CD4-positive, alpha-beta T cell treated with Interleukin-4 for 4 hours (primary cell): ENCODE measurements at places on chromosomes 3 and 15.

DNA sequence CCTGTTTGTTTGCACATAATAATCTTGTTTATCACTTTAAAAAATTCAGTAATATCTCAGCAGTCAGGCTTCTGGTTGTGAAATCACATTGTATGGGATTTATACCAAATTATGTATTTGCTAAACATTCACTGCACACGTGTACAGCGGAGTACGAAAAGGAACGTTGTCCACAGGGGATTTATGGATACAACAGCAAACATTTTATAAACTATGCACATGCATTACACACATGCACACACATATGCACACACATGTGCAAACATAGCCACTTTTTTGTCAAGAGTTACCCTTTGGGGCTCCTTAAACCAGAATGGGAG is 150.5 kb downstream of the LRRK1 start:
- no peak for DNase-seq

DNA sequence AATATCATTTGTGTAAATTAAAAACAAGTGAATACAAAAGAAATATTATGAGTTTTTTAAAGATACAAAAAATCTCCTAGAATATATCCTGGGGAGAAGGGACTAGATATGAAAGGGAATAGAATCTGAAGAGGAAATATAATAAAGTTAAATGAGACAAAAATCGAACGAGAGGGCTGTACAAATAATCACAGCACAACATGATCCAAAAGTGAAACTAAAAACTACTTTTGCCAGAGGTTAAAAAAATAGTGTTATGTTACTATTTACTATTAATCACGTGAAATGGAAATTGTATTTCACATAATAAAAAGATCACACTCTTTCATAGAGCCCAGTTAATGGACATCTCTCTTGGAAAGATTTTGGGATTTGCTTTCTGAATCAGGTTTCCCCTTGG is 28.6 kb downstream of the CGGBP1 start:
- peak; percentile 27 for DNase-seq

GRCh38 chr3:124297062-124297980 is 305.4 kb upstream of the ROPN1 start:
- no peak for DNase-seq

DNA sequence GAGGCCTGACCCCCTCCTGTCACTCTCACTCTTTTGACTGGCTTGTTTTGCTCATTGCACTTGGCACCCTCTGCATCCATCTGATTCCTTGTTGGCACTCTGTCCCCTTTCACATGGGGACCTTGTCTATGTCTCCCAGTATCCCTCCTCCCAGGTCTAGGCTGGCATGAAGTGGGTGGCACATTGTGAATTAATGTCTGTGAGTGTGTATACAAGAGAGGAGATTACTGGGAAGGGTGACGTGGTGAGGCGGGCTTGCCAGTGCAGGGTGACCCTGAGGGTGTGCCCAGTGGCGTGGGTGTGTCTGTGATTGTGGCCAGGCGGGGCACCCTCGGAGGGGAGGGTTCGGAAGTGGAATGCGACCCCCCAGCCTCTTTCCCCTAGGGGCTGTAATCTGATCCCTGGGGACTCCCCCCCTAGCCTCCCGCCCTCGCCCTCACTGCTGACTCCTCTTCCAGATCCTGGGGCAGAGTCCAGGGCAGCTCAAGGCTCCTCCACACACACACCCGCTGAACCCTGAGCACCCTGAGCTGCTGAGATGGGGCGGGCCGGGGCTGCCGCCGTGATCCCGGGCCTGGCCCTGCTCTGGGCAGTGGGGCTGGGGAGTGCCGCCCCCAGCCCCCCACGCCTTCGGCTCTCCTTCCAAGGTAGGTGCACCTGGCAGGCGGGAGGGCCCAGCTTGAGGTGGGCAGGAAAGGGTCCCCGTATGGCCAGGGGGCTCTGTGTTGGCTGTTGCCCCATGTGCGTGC is at the start of gene SEMA3B:
TSS of gene SEMA3B (plus strand) at position 445 of the 749 bp plus-strand sequence. CDS start at position 539, 94 bp downstream.
- DNase-seq = no peak

GRCh38 chr15:39596358-39597051 is 15.6 kb downstream of the THBS1 start:
- no peak for DNase-seq

- no peak for DNase-seq
Measured at GRCh38 chr3:187788984-187789857, 44.0 kb upstream of the BCL6 start.

DNA sequence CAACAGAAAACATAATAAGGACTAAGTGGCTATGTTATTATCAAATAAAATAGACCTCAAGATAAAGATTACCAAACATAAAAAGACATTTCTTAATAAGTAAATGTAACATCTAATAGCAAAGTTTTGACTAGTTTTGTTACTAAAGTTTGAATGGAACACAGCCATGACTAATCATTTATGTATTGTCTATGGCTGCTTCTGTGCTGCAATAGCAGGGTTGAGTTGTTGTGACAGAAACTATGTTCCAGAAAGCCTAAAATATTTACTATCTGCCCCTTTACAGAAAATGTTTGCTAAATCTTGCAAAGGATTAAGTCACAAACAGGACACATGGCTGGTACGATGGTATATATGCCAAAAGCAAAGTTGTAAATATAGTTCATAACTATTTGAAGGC is 37.9 kb upstream of the MYH15 start:
- no peak for DNase-seq

DNA sequence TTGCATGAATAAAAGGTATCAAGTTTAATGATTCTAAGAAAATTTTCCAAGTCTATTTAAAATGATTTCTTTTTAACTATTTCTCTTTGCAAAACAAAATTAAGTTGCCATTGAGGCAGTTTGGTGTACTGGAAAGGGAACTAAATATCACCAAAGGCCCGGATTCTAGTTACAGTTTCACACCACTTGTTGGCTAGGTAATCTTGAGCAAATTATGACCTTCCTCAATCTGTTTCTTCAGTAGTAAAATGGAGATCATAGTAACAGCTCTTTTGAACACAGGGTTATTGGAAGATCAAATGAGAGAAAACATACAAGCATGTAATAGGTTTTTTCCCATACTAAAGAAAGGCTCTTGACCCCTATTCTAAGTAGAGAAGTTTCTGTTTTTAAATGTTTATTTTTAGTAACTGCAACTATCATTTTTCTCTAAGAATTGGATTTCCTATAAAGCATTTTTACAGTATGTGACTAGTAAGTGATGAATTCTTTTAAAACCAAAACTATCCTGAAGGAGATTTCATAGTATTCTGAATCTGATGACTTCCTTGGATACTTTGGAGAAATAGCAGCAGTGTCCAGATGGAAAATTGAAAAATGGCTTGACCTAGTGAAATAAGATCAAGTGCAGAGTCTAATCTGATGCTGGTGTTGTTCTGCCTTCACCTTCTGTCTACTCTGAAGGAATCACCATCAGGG is 15.7 kb downstream of the SCAANT1 start:
- DNase-seq = no peak

- no peak for DNase-seq
Measured at GRCh38 chr3:35044190-35044589, 595.1 kb upstream of the ARPP21 start.

GRCh38 chr3:11276901-11277300 is 4.7 kb downstream of the ATG7 start:
- no peak for DNase-seq

- DNase-seq = no peak
Measured at GRCh38 chr3:55330355-55330754, 156.8 kb downstream of the WNT5A start.

- DNase-seq = no peak
Measured at GRCh38 chr3:126113733-126114442, 30.0 kb upstream of the SLC41A3 start.

GRCh38 chr3:16877505-16877904 is 7.2 kb upstream of the PLCL2 start:
- DNase-seq = no peak

GRCh38 chr15:74240002-74240568 is 4.0 kb downstream of the CCDC33 start:
- no peak for DNase-seq

DNA sequence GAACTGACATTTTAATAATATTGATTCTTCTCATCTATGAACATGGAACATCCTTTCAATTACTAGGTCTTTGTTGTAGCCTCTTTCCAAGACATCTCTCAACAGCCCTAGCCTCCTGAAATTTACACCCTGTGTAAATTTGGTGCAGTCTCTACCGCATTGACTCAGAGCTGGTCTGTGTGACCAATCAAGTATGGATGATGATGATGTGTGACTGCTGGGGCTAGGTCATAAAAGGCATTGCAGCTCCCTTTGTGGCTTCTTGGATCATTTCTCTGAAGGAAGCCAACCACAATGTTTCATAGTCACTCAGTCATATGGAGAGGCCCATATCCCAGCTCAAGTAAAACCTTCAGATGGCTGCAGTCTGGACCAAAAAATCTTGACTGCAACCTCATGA is 62.1 kb upstream of the FAM3D start:
- no peak for DNase-seq

DNA sequence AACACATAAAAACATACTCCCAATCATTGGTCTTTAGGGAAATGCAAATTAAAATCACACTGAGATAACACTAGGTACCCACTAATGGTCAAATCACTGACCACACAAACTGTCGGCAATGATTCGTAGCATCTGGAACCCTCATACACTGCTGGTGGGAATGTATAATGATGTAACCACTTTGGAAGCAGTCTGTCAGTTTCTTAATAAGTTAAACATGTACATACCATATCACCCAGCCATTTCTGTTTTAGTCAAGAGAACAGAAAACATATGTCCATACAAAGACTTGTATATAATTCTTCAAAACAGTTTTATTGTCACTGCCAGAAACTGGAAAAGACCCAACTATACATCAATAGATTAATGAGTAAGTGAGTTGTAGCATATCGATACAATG is 63.3 kb upstream of the LRRC3B start:
- no peak for DNase-seq

DNA sequence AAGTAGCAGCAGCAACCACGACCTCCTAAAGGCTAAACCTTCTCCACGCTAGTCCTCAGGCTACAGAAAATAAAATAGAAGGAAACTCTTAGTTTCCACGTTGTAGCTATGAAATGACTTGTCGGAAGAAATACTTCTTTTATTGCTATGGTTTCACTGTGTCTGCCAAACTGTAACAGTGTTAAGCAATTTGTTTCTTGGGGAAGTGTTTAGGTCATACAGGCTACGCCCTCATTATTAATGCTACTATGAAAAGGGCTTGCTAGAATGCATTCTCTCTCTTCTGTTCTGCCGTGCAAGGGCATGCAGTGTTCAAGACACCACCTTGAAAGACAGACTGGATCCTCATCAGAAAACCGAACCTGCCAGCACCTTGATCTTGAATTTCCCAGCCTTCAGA is 462.7 kb downstream of the PLOD2 start:
- no peak for DNase-seq

- no peak for DNase-seq
Measured at GRCh38 chr3:175484666-175485065, 625.5 kb downstream of the NAALADL2 start.

DNA sequence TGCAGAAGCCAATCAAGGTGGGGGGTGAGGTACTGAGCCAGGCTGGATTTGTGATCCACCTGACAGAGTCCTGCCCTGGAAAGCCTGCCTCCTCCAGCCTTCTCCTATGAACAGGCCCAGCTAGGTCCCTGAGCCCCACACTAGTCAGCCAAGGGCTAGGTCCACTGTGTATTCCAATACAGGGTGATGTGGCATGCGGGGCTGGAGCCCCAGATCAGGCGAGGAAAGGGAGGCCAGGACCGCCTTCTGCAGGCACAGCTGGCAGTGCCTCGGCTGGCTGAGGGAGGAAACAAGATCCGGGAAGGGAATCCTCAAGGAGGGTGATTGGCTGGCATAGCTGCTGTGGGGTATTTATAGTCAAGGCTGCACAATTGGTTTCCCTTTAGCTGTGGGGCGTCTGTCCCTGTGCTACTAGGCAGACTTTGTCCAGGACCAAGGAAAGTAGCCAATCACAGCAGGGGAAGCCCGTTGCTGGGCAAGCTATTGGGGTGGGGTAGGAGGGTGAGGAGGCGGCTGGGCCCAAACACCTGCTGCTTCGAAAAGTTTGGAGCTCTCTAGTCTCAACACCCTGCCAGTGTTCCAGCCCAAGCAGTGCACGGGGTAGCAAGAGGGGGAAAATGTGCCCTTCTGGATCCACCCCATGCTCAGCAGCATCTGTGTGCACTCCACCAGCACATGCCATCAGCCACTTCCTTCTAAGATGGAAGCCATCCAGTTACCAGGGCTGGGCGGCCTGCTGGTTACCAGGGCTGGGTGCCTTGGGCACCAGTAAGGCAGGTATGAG is 5.9 kb downstream of the KY start:
- DNase-seq = no peak

GRCh38 chr3:113292933-113293332 is 81.6 kb downstream of the BOC start:
- no peak for DNase-seq

DNA sequence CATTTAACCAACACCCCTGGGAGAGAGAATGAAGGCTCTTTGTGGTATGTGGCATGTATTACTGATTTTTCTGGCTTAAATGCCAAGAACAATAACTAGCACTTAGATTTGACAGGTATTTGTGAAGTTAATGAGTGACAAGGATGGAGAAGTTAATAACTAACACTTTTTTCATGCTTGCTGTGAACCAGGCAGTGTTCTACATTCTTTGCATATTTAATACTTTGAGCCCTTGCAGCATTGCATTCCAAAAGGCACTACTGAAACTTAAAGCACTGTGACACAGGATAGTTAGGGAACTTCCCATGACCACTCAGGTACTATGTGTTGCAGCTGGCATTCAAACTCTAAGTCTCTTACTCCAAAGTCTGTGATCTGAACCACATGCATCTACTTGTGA is 650.6 kb downstream of the ZPLD1 start:
- no peak for DNase-seq

DNA sequence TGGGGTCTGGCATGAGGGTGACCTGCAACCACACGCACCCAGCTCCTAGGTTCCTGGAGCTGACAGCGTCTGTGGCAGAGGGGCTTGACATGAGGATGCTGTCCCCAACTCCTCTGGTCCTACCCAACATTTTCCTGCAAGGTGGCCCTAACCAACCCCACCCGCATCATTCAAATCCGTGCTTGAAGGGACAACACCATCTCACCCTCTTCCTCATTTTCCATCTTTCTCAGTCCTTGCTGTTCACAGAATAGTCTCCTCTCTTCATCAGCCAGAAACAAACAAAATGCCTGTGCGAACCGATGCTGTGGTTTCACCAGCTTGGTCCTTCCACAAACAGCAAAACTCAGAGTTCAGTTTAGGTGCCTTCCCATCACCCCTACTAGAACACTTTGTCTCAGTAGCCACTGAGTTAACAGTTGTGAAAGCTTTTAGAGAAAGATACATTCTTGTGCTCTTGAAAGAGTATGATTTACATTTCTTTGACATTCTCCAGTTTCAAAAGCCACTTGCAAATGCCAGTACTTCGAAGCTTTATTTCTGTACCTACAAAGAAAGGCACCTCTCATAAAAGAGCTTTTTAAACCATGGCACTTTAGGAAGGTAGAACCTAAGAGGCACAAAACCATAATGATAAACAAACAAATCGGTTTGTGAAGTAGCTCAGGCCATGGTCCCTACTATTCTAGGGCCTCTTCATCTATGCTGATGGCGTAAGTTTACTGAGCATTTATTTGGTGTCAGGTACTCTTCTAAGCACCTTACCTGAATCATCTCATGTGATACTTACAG is 360.1 kb downstream of the SHQ1 start:
- DNase-seq = no peak
